ENCODE measurements at places on chromosomes 5 and 9.

- no peak for DNase-seq
These were observed 76.4 kb downstream of the OSMR start for GRCh38 chr5:38922199-38922598.

GRCh38 chr9:33081128-33081851 is 4.8 kb upstream of the SMU1 start:
- peak; percentile 85 for DNase-seq

- no peak for DNase-seq
These were observed 242.6 kb downstream of the KIAA0825 start for GRCh38 chr5:94375801-94376200.

DNA sequence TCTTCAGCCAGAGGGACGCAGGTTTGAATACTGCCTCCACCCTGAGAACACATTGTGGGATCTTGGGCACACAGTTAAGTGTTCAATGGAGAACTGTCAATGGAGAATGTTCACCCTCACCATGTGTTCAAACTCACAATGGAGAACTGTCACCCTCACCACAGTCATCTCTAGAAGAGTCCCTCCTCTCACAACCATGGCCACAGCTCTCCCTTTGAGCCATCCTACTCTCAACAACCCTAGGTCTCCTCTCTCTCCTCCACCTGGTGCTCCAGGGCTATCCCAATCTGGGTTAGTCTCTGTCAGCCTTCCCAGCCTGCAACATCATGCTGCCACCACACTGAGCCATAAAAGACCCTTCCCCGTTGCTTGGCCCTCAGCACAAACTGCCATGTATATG is 36.3 kb upstream of the HAND1 start:
- no peak for DNase-seq

DNA sequence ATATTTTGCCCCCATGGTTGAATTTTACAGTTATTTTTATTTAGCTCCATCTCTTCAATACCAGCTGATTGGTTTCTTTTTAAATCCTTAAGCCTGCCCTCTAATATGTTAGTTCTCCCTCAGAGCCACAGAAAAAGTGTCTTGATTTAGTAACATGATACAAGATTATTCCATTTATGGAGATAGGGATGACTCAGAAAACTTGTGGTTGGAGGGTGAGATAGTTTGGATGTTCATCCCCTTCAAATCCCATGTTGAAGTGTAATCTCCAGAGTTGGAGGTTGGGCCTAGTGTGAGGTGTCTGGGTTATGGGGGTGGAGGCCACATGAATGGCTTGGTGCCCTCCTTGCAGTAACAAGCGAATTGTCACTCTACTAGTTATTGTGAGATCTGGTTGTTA is 115.7 kb downstream of the FBXO38 start:
- DNase-seq, result no peak

DNA sequence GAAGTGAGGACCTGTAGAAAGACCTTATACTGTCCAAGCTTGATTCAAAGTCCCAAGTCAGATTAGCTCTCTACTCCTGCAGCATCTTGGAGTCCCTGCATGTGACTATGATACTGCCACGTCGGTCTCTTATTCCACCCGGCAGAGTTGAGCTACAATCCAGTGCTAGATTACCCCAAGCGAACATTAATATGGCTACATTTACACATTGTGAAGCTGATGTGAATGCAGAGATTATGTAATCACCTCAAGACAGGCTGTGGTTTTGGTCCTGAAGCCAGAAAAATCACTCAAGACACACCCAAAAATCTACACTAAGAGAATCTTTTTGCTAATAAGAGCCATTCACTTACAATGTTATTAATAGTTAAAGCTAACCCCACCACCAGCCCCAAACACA is 116.7 kb downstream of the GNA14 start:
- no peak for DNase-seq

DNA sequence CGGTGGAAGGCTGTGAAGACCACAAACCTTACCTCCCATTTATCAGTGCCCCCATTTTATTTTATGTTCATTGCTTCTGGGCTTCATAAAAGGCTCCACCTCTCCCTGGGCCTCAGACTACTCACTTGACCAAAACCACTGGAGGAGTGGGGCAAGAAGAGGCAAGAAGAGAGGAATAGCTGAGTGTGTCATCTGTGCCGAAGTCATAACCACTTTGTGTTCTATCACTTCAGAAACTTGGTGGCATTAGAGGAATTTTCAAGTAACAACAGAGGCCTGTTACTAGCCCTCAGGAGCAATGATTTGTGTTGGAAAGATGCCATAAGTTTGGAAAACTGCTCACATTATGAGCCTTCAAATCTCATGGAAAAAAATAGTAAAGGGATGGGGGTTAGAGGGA is 88.7 kb upstream of the PIK3R1 start:
- DNase-seq, result no peak

- no peak for DNase-seq
These were observed 198.0 kb upstream of the EGFLAM start for GRCh38 chr5:38060354-38060753.

Data from amniotic stem cell (primary cell).